Stimulated activated CD4-positive, alpha-beta T cell treated with anti-CD3 and anti-CD28 coated beads, TNF-alpha, amount 100 ng/mL, for 24 hours (primary cell): ENCODE measurements at places on chromosomes 7 and 10.

DNA sequence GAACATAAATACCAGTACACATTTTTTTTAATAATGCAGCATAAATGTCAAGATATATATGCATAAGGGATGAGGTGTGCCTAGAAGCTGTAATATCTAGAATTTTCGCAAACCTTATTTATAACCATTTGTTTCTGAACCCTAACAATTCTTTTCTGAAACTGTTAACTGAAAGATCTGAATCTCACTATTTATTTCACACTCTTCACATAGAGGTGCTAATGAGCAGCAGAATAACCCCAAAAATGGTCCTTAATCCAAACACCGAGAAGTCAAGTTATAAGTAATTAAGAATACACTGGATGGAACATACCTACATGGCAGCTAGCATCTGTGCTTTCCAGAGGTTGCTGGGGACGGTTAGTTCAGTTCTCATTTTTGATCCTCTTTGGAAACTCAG, 742.0 kb downstream of the AUTS2 start:
- no peak for DNase-seq

DNA sequence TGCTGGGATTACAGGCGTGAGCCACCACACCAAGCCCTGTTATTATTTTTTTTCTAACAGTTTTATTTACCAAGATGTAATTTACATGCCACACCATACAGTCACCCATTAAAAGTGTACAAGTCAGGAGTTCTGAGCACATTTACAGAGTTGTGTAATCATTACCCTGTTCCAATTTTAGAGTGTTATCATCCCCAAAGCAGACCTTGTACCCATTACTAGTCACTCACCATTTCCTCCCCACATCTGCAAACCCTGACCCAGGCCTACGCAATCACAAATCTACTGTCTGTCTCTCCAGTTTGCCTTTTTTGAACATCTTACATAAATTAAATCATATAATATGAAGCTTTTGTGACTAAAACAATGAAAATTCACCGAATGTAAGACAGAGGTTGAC, 402.9 kb upstream of the FOXK1 start:
- no peak for DNase-seq

DNA sequence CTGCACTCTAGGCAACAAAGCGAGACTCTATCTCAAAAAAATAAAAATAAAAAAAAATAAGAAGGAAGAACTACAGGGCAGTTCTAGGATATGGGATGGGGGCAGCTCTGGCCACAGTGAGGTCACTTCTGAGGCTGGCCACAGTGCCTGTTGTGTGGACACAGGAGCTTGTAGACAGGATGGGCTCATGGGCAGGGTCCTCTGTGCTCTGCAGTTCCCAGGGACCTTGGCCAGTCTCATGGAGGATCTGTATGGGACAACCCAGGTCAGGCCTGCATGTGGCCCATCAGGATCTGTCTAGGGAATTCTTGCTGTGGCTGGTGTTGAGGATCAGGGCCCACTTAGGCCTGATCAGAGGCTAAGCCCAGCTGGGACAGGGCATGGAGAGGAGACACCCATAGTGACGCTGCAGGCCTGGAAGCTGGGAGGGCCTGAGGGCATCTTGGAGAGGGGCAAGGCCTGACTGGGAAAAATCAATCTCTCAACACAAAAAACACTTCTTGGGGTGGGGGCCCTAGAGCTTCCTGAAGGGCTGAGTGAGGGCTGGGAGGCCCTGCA, 19.4 kb upstream of the PAX2 start:
- no peak for DNase-seq

GRCh38 chr10:24908793-24909423, 43.5 kb downstream of the PRTFDC1 start:
- DNase-seq, result no peak

GRCh38 chr10:131872827-131873375, 27.9 kb upstream of the PPP2R2D start:
- no peak for DNase-seq

GRCh38 chr10:51892965-51893658, 193.7 kb upstream of the CSTF2T start:
- DNase-seq, result no peak
